Stimulated activated CD4-positive, alpha-beta T cell treated with anti-CD3 and anti-CD28 coated beads, Interleukin-1b, Interleukin-23, amount 100 ng/mL, for 1 hour (primary cell): ENCODE measurements at places on chromosomes 4 and X.

- DNase-seq, result no peak
Measured at GRCh38 chr4:169998981-169999380, 27.2 kb downstream of the MFAP3L start.

DNA sequence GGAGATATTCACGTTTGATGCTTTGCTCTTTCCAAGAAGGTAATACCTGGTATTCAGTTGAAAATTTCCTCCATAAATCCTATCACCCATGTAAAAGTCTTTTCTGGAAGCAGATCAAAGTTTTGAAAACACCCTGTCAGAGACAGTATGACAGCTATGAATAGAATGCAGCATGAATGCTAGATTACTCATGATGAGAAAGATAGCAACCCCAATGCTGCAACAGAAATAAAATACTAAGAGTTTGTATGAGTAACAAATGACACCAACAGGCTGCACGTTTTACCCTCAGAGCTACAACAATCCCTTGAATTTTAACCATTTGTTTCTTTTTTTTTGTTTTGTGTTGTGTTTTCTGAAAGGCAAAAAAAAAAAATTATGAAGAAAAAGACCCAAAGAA, 108.6 kb downstream of the ARHGAP6 start:
- DNase-seq, result no peak

DNA sequence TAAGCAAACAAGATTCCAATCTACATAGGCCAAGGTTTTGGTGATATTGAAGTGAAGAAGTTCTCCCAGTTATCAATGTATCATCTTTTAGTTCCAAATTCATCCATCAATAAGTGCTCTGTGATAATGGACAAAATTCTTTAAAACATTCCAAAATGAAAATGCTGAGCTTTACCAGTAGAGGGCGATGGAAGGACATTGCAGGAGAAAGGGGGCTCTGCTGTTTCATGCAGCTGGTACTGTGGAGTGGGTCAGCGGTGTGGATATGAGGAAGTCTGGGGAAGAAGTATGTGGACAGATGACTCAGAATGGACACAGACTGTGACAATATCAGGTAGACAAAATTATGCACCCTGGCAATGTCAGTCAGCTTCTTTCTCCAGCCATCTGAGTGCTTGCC, 46.6 kb upstream of the HS6ST2 start:
- DNase-seq, result no peak

GRCh38 chr4:158630893-158631292, 40.8 kb downstream of the C4orf46 start:
- no peak for DNase-seq

- DNase-seq, result no peak
Measured at GRCh38 chr4:87327136-87327535, 4.5 kb upstream of the HSD17B13 start.

- DNase-seq, result no peak
Measured at GRCh38 chr4:34432706-34433105, 1811.6 kb downstream of the ARAP2 start.

- DNase-seq, result no peak
Measured at GRCh38 chrX:26192204-26192603, at the start of gene MAGEB6. Gene MAGEB6, plus strand, starts transcription at chrX:26192440. Its CDS starts 1,407 bp downstream, at chrX:26193847.

GRCh38 chr4:98385831-98386230, 124.6 kb downstream of the RAP1GDS1 start:
- DNase-seq, result no peak

DNA sequence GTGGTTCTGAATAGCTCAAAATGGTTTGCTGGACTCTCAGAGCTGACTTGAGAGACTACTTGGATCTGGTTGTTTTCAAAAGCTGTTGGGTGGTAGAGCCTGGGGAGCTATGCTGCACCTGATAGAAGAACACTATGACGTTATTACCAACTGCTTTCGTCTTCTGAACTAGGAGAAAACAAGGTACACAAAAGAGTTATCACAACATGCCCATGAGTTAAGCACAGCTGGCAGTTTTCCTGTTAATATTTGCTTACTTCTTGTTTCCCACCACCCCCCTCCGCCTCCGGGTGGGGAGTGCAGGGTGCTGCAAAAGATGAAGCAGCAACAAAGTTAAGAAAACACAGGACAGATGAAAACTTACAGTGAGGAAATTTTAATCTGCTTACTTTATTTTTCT, 69.1 kb downstream of the RASL11B start:
- no peak for DNase-seq

DNA sequence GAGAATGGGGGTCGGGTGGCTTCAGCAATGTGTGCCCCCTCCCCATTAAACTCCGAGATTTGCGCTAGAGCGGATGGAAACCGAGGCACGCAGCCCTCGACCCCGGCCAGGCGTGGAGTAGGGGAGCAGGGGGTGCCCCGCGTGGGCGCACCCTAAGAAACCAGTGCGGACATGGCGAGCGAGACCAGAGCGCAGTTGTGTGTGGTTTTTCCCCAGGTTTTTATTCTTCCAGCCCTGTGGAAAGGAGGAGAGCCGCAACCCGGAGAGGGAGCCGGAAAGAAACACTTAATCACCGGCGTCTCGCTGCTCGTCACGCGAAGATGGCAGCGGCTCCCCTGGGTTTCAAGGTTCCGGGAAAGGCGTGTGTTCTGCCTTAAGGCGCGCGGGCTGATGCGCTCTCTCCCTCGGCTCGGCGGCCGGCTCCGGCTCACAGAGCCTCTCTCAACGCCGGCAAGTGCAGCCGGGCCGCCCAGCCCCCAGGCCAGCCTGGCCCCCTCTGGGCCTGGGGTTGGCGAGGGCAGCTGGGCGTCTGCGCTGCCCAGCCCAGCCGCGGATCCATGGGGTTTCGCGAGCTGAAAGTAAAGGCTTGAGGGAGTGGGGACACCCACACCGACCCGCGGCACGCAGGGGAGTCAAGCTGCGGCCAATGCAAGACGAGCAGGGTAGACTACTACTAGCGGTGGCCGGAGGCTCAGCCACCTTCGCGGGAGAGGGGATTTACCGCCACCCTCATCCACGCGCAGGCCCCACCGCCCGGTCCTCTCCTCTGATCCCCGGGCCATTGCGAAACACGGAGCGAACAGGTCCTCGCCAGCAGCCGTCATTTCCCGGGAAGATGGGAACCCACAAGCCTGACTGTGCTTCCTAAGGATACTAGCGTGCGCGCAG, 74.0 kb upstream of the BCOR start:
- DNase-seq, result no peak

- DNase-seq, result no peak
Measured at GRCh38 chr4:31114816-31115215, 394.6 kb downstream of the PCDH7 start.
